ENCODE measurements at places on chromosomes 16 and 17.

- no peak for DNase-seq
These were observed 35.9 kb downstream of the RANBP10 start for GRCh38 chr16:67770346-67770991.

GRCh38 chr16:84832488-84833143 lies 12.8 kb downstream of the CRISPLD2 start:
- no peak for DNase-seq

DNA sequence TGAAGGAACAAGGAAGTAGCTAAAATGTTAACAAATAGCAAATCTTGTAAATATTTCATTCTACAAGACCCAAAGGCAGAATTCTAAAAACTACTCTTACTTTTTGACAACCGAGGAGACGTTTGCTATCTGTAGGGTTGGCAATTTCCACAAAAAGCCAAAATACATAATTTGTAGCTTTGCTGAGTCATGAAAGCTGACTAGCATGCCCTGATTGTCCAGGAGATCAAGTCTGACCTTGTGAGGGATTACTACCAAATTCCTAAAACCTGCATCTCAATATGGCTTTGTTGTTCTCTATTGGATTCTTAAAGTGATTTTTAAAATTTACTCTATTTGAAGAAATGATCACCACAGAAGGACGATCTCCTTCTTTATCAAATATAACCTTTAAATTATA lies 10.8 kb downstream of the DNAJA2 start:
- DNase-seq: no peak

GRCh38 chr17:49688848-49689247 lies 11.0 kb upstream of the SPOP start:
- no peak for DNase-seq

GRCh38 chr17:45345246-45345553 lies 28.4 kb upstream of the MAP3K14 start:
- DNase-seq: no peak

GRCh38 chr16:50318796-50319578 lies 49.8 kb downstream of the BRD7 start:
- DNase-seq: no peak

GRCh38 chr17:78144736-78145641 lies 1.2 kb upstream of the C17orf99 start:
- DNase-seq: no peak

GRCh38 chr16:26214581-26215174 lies 522.9 kb downstream of the HS3ST4 start:
- DNase-seq: no peak

- no peak for DNase-seq
These were observed 11.6 kb upstream of the ZNF689 start for GRCh38 chr16:30621765-30622164.

DNA sequence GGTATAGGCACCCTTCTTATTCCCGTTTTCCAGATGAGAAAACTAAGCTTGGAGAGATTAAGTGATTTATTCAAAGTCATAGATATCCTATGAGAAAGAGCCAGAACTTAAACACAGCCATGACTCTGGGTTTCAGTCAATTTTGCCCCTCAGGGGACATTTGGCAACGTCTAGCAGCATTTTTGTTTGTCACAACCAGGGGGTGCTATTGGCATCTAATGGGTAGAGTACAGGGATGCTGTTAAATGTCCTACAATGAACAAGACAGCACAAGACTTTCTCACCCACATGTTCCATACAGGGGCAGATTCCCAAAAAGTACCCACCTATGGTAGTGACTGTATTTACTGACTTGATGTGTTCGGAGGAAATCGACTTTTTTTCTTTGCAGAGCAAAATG lies 4.8 kb upstream of the SHISA9 start:
- DNase-seq: no peak

Data from stimulated activated CD8-positive, alpha-beta memory T cell treated with anti-CD3 and anti-CD28 coated beads, Interleukin-4, amount 100 ng/mL, for 4 hours (primary cell).